ENCODE measurements at places on chromosomes 12 and 14.

DNA sequence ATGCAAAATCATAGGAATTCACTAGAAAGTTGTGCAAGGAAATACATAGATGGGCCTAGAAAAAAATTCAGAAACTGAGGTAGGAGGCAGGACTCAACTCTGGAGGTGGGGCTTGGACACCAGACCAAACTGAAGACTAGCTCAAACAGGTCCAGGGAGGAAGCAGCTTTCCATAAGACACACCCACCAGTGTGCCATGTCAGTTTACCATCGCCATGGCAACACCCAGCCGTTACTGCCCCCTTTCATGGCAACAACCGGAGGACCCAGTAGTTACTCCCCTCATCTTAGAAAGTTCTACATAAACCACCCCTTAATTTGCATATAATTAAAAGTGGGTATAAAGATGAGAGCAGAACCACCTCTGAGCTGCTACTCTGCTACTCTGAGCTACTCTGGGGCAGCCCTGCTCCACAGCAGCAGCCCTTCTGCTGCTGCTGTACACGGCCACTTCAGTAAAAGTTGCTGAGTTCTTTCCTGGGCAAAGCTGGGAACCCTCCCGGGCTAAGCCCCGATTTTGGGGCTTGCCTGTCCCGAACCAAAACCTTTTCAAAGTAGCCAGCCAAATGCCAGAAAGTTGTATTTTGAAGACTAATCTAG lies 30.8 kb upstream of the NINJ2 start:
- DNase-seq = no peak

DNA sequence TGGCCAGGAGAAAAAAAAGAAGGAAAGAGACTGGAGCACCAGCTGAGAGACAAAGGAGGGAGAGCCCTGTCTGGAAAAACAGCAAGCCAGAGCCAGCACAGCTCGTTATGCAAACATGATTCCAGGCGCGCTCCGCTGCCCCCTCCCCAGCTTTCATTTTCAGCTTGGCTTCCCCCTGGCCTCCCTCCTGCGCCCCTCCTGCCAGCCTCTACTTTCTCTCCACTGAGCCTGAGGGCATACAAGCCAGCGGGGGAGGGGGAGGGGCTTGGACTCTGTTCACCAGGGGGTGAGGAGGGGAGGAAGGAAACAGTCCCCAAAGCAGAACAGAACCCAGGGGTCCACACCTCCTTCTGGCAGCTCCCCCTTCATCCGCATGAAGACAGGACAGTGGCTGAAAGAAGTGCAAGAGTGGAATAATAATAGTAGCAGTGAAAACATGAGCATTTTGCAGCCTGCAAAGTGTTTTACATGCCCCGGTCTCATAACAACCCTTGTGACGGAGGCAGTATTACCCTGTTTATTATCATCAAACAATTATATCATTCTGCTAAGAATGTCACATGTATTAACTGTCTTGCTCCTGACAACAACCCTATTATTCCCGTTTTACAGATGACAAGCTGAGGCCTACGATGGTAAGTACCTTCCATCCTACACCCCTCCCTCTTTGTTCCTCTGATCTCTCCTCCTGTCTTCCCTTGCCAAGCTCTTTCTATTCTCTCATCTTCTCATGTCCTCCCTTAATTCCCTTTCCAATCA lies 24.2 kb downstream of the SMUG1 start:
- DNase-seq = no peak

DNA sequence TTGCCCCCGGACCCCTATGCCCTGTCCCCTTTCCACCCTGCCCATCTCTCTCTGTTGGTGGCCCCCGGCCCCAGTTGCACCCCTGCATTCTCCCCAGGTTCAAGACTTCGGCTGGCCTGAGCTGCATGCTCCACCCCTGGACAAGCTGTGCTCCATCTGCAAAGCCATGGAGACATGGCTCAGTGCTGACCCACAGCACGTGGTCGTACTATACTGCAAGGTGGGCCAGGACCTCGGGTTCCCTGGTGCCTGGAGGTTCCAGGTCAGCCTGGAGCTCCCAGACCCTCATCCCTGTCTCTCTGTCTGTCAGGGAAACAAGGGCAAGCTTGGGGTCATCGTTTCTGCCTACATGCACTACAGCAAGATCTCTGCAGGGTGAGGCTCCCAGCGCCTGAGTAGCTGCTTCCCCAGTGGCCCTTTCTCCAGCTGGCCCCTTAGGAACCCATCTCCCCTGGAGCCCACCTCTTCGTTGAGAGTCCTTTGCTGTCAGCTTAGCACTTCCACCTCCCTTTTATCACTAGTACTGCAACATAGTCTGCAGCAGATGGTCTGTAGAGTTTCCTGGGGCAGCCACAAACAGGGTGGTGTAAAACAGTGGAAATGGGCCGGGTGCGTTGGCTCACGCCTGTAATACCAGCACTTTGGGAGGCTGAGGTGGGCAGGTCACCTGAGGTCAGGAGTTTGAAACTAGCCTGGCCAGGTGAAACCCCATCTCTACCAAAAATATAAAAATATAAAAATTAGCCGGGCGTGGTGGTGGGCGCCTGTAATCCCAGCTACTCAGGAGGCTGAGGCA lies 5.8 kb downstream of the TNS2 start:
- DNase-seq = no peak

- DNase-seq = no peak
Observed at GRCh38 chr12:79373896-79374499, 316.8 kb downstream of the PAWR start.

- no peak for DNase-seq
Observed at GRCh38 chr12:76366163-76366562, 17.9 kb upstream of the BBS10 start.

DNA sequence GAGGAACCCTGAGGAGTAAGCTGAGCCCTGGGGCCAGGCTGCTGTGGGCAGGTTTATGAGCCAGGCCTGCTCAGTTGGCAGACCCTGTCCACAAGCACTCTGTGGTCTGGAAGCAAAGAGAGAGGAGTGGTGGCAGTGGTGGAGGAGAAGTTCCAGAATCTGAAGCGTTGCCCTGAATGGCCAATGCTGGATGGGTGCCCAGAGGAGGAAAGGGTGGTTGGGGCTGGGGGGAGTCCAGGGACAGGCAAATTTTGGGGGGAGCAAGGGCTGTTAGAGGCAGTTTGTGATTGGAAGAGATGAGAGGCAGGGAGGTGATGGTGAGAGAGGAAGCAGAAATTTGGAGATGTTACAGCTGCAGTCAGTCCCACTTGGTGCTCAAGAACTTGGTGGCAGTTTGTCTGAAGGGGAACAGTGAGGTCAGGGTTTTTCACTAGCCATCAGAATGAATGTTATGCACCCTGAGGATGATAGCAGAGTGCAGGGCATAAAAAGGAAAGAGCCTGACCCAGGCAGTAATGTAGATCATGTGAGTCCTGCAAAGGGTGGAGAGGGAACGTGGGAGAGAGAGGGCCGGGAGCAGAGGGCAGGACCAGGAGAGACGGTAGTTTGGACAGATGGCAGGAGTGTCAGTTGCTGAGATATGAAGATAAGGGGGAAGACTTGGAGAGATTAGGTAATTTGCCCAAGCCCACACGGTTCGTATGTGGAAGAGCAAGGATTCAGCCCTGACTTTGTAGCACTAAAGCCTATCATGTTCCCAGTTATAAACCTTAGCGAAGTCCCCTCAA lies 51.2 kb downstream of the GALNT8 start:
- no peak for DNase-seq

Data from central memory CD8-positive, alpha-beta T cell (primary cell).